ENCODE measurements at places on chromosomes 16 and 17.
A peak's percentile ranks its signal among the peaks of the same experiment; 100 is the strongest.

DNA sequence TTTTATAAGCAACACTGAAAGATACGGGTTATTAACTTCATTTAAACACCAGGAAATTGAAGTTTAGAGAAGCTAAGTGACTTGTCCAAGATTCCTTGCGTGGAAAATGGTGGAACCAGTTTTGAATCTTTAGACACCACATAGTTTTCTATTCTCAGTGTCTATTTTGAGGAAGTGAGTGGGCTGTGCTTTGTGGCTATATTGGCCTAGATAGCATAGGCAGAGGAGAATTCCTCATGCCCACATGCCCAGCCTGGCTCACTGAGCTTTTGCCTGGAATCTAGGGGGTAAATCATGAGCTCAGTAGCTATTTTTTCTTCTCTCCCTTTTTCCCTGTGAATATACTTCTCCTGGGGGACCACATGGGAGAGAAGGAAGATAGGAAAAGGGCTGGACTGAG is 431.3 kb downstream of the HS3ST3B1 start:
- DNase-seq: no peak

GRCh38 chr17:17041571-17042383 is 480 bp upstream of the MPRIP start:
- peak; percentile 98 for DNase-seq

DNA sequence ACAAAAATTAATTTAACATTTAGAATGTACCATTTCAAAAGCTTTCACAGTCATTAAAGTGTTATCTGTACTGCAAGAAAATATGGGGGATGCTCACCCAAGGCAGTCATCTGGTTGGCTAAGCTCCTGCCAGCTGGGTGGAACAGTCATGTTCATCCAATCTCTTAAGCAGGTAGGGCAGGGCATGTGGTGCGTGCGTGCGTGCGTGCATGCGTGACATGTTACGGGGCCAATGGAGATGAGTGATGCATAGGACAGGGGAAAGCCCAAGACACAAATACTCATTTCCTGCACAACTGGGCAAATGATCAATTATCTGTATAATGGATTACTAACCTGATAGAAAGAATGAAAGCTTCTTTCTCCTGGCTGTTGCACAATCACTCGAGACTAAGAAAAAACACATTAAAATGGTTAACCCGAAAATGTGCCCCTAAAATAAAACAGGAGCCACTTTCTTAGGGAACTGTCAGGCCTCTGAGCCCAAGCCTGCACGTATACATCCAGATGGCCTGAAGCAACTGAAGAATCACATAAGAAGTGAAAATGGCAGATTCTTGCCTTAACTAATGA is 104.4 kb downstream of the MYO1D start:
- DNase-seq: peak; percentile 13

GRCh38 chr16:31333686-31334649 is 21.0 kb upstream of the ITGAX start:
- no peak for DNase-seq

DNA sequence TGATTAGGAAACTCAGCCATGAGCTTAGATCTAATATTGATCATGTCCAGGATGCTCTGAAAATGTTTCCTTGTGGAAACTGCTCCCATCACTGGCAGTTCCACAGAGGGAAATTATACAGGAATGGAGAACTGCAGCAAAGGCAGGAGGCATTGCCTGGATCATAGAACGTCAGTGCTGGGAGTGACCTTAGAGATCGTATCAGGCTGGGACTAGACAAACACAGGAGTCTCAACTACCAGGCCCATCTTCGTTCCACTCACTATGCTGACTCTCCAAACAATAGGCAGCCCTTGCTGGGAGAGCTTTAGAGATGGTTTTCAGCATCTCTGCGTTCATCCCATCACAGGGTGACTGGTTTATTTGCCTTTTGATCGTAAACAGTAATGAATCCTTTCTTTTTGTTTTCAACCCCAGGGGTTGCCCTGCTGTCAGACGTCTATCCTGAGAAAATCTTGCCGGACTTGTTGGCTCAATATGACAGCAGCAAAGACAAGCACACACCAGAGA is 130.3 kb downstream of the TANGO6 start:
- DNase-seq: no peak

- peak; percentile 38 for DNase-seq
Measured at GRCh38 chr16:27431773-27432532, 30.0 kb downstream of the IL21R start.

DNA sequence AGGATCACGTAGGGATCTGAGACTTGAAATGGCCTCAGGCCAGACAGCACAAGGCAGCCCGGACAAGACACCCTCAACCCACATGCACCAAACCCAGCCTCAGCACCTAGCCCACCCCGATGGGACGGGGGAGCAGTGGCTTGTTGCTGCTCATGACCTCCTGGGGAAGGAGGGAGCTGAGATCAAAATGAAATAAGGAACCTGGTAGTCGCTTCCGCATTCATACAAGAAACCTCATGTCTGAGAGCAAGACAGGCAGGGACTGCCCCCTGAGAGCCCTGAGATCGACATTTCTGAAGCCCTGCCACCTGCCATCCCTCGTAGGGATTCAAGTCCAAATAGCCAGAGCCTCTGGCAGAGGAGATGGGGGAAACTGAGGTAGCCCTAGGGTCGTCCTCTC is 5.7 kb upstream of the CEP131 start:
- DNase-seq: no peak

DNA sequence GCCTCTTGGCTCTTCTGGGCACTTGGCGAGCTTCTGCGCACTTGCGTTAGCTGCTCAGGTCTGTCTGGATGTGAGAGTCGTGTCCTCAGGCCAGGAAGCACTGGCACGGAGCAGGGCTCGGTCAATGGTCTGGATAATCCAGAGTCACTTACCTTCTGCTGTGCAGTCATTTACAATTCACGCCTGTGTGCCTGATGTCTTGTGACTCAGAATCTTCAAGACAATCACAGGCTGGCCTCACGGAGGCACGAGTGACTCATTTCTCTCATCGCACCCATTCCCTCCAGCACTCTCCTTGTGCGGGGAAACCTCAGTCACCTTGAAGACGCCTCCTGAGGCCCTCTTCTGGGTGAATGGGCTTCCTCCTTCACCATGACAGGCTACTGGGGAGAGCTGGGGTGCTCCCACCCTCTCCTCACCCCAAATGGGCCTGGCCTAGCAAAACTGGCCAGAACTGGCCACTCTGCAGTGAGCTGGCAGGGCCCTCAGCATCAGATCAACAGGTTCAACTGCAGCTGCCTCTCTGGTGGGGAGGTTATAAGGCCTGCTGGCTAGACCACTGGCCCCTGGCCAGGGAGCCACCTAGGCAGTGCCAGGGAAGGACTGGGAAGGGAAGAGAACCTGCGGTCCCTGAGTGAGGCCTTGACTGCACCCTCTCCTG is 1.9 kb upstream of the CAPN15 start:
- DNase-seq: peak; percentile 70
